Activated naive CD4-positive, alpha-beta T cell (primary cell): ENCODE measurements at places on chromosomes 5 and 9.

GRCh38 chr9:132494857-132495256 is 84.8 kb downstream of the CFAP77 start:
- no peak for DNase-seq

- no peak for DNase-seq
These were observed 4.3 kb downstream of the CD14 start for GRCh38 chr5:140628711-140629110.

- no peak for DNase-seq
These were observed at the start of gene SCGB3A2 for GRCh38 chr5:147878066-147878759. Gene SCGB3A2 (plus strand): TSS chr5:147878711. CDS start chr5:147878804, 93 bp downstream.

GRCh38 chr9:5489630-5490490 is 20.5 kb upstream of the PDCD1LG2 start:
- no peak for DNase-seq

DNA sequence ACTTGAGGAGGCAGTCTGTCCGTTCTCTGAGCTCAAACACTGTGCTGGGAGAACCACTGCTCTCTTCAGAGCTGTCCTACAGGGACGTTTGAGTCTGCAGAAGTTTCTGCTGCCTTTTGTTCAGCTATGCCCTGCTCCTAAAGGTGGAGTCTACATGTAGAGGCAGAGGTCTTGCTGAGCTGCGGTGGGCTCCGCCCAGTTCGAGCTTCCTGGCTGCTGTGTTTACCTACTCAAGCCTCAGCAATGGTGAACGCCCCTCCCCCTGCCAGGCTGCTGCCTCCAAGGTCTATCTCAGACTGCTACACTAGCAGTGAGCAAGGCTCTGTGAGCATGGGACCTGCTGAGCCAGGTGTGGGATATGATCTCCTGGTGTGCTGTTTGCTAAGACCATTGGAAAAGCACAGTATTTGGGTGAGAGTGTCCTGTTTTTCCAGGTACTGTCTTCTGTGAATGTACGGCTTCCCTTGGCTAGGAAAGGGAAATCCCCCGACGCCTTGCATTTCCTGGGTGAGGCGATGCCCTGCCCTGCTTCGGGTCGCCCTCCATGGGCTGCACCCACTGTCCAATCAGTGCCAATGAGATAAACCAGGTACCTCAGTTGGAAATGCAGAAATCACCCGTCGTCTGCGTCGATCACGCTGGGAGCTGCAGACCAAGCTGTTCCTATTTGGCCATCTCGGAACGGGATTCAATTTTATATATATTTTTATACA is 58.5 kb downstream of the CNTRL start:
- peak; percentile 81 for DNase-seq

DNA sequence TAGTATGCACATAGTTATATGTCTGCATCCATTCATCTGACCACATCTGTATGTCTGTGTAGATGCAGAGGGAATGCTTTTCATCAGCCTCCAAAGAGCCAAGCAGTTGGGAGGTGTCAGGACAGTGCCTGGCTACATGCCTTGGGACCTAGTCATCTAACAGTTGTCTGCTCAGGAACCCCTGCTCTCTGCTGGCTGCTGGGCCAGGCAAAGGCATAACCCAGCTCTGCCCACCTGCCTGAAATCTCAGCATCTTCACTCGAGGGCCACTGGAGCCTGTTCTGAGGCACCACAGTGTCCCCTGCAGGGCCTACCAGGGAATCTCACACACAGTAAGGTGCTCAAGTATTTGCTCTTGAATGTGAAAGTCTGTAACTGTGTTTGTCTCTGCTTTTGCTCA is 3.7 kb downstream of the C9orf50 start:
- no peak for DNase-seq

DNA sequence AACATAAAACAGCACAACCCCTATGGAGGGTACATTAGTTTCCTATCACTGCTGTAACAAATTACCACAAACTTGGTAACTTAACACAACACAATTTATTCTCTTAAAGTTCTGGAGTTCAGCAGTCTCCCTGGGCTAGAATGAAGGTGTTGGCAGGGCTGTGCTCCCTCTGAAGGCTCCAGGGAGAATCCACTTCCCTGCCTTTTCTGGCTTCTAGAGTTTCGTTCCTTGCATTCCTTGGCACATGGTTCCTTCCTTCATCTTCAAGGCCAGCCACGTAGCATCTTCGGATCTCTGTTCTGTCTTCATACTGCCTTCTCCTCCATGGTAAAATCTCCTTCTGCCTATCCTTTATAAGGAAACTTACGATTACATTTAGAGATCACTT is 25.0 kb upstream of the GSN start:
- DNase-seq = no peak

- DNase-seq = no peak
These were observed 42.1 kb upstream of the CDH18 start for GRCh38 chr5:20030125-20030524.

DNA sequence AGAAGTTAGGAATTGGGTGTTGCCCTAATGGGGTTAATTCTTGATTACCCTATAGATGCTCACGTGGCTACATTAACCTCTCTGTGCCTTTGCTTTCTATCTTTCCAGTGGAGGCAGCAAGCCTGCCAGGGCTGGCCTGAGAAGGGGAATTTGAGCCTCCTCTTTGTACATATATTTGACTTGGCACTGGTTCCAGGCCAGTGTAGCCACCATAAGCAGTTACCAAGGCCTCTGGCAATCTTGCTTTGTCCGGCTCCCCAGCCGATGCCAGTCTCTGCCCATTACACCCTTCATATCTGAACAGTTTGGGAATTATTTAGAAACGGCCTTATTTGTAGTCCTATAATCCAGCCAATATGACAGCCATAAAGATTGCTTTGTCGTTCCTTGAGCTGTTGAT is 58.6 kb upstream of the PPARGC1B start:
- DNase-seq = no peak

- DNase-seq = no peak
These were observed 407.7 kb downstream of the SPOCK1 start for GRCh38 chr5:137091472-137091871.

DNA sequence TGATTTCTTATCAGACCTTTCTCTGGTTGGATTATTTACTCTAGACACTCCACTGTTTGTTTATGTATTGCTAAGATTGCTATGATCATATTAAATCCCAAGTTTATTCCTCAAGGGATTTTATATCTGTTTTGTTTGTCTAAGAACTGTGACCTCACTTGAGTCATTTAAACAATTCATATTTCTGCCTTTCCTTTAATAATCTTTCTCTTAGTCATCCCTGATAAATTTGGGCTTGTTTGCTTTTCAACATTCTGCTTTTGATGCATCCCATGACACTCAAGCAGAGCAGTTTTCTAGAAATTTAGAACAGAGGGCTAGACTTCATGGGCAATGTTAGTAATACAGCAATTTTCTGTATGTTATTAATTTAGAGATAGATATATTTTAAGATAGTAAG is 231.6 kb upstream of the TNC start:
- DNase-seq = no peak

GRCh38 chr5:143801252-143801939 is 10.6 kb upstream of the HMHB1 start:
- DNase-seq = no peak

- no peak for DNase-seq
These were observed 18.6 kb upstream of the PSAT1 start for GRCh38 chr9:78278177-78278777.

DNA sequence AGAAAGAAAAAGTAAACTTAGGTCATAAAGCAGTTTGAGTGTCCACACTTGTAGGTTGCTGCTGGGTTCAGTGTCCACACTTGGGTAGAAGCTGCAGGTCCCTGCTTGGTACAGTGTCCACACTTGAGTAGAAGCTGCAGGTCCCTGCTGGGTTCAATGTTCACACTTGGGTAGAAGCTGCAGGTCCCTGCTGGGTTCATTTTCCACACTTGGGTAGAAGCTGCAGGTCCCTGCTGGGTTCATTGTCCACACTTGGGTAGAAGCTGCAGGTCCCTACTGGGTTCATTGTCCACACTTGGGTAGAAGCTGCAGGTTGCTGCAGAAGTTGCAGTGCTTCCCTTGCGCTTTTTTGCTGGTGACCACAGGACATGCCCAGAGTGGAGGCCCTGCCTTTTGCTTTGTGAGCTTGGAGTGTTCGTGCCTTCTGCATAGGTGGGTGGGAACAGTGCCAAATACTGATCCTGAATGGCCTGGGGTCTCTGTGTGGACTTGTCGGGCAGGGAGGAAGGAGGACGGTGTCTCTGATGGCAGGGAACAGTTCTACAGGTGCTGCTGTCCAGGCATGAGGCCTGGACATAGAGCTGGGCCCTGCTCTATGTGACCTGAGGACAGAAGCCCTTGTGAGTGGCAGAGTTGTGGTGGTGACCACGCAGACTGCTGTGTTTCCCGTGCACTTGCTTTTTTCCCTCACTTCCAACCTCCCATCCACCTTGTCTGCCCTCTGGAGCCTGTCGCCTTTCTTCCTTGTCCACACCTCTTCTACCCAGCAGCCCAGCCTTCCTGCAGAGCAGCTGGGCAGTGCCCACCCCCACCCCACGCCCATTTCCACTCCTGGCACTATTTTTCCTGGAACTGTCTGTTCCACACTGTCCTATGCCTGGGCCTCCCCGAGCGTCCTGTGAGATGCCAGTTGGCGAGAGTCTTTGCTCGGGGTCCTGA is 120.8 kb downstream of the EHMT1 start:
- DNase-seq = no peak

- no peak for DNase-seq
These were observed 66.3 kb downstream of the LIX1 start for GRCh38 chr5:97076098-97076497.

GRCh38 chr5:38639377-38640358 is 83.2 kb upstream of the LIFR start:
- DNase-seq = no peak

DNA sequence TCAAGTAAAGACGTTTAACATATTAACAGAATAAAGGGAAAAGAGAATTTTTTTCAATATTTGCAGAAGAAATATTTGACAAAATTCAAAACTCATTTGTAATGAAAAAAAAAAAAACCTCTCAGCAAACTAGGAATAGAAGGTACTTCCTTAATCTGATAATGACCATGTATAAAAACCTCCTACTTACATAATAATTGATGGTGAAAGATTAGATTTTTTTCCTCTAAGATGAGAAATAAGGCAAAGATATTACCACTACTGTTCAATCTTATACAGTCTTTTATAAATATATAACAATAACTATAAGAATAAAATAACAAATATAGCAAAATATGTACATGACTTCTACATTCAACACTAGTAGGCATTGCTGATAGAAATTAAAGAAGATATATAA is 424.6 kb upstream of the KLF4 start:
- no peak for DNase-seq

GRCh38 chr9:84343111-84343521 is 2.6 kb upstream of the SLC28A3 start:
- no peak for DNase-seq

GRCh38 chr9:14156046-14156445 is 157.9 kb downstream of the NFIB start:
- DNase-seq = no peak

DNA sequence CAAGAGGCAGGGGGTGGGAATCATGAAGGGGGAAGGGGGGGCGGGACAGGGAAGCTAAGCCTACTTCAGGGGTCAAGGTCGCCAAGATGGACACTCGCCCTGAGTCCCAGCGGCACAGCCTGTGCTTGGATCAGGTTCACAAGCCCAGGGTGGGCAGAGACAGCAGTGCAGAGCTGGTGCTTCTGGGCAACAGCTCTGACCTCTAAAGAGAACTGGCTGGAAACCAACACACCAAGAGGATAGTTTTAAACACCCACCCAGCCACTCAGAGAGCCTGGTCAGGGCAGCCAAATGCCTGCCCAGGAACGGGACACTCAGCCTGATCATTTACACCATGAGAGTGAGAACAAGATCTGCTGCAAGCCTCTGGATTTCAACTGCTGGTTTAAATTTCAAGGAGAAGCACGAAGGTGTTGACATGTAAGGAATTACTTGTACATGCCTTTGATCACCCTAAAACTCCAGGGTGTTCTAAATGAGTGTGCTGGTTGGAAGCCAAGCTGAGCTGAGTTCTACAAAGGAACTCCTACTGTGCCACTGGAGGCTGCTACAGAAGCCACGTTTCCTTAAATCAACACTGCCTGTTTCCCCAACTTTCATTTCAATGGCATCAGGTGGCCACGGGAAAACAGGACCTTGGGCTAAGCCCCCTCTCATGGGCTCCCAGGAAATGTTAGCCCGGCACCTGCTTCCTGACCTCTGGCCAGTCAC is 91.5 kb downstream of the TTLL11 start:
- no peak for DNase-seq

- no peak for DNase-seq
These were observed 4.0 kb upstream of the ZBTB34 start for GRCh38 chr9:126856326-126856877.

DNA sequence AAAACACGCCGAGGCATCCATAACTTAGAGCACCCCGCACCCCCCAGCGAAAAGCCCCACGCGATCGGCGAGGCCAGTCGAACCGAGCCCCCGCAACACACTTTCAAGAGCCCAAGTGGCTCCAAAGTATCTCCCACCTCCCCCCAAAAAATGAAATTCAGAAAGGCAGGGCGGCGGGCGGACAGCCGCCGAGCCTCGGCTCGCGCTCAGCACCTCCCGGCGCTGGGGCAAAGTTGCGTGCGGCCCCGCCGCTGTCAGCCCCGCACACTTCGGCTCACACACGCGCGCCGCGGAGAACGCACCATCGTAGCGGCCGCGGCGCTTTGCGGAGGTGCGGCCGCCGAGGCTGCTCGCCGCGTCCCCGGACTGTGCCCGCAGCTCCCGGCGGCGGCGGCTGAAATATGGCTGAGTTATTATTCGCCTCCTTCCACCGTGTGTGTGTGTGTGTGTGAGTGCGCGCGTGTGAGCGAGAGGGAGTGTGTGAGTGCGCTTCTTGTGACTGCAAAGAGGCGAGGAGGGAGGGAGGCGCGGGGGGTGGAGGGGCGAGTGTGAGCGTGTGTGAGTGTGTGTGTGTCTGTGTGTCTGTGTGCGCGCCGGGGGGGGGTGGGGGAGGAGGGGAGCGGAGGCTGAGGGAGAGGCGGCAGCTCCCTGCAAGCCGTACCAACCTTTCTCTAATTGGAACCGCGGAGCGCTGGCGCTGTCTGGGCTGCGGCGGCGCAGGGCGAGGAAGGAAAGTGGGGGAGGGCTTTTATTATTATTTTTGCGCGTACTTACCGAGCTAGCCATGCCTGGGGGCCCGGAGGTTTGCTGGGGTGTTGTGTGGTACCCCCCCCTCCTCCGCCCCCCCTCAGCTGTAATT is 599 bp downstream of the MLLT3 start:
- peak; percentile 70 for DNase-seq

DNA sequence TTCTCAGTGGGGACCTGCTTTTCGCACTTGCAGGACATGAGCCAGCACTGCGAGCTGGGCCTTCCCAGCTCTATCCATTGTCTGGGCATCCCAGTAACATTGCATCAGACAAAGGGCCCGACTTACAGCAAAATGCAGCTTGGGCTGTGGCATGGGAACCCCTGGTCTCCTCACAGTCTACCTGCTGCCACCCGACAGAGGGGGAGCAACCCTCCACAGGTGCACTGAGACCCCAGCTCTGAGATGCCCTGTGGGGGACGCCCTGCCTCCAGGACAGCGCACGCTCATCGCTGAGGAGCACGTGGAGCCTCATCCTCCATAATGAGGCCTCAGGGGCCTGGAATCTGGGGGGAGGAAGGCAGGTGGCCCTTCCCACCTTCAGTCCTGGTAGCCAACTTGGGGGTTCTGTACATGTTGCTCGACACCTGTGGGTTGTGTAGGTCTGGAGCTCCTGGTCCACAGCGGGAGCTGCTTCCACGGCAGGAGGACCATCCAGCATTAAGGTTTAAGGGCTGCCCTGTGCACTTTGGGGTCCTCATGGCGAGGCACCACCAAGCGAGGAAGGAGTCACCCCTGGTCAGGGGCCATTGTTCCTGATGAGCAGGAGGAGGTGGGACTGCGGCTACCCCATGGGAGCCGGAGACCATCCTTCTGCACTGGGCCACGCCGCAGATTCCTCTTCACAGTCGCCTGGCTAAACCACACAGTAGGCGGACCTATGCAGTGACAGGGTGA is 376.5 kb upstream of the IRX1 start:
- no peak for DNase-seq
